ENCODE measurements at places on chromosomes 1 and 21.
A peak's percentile ranks its signal among the peaks of the same experiment; 100 is the strongest.

DNA sequence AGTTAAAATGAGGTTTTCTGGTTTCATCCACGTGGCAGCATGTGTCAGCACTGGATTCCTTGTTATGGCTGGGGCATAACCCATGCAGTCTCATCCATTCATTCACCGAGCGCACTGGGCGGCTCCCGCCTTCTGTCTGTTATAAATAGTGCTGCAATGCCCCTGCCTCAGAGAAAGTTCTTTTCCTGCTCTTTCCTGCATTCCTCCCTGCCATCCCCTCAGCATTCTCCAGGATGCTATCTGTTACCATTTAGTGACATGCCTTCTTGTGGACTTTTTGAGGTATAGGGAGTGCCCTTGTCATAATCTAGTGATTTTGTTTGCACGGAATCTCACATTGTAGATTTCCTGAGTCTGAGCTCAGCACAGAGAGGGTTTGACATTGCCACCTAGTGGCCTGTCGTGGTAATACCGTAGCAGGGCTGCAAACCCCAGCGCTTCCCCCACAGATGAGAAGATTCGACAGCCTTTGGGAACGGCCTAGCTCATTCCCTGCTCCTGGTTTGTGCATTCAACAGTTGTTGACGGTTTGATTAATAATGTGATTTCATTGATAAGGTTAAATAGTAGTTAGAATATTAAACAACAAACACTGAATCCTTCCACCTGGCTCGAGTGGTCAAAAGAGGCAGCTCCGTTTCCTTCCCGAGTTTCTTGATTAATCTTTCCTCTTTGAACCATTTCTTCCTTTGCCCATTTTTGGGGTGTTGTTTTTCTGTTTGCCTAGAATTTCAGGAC lies 46.3 kb downstream of the UMODL1 start:
- peak; percentile 82 for DNase-seq

DNA sequence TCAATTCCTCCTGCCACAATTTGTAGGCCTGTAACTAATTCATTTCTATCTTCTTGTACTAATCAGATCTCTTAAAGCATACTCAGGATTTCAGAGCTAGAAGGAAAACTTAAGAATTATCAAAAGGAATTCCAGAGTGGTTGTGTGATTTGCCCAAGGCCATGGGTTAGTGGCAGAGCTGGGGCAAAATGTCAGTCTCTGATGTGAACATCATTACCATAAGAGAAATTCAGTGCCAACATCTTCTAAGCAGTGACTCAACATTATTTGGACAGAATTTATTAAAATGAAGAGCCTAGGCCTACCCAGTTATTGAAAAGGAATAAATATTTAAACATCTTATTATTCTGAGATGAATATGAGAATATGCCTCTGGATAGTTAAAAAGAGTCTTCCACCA lies 14.5 kb downstream of the ST6GALNAC5 start:
- no peak for DNase-seq

- DNase-seq = no peak
Measured at GRCh38 chr1:5994713-5995621, 2.7 kb upstream of the NPHP4 start.

DNA sequence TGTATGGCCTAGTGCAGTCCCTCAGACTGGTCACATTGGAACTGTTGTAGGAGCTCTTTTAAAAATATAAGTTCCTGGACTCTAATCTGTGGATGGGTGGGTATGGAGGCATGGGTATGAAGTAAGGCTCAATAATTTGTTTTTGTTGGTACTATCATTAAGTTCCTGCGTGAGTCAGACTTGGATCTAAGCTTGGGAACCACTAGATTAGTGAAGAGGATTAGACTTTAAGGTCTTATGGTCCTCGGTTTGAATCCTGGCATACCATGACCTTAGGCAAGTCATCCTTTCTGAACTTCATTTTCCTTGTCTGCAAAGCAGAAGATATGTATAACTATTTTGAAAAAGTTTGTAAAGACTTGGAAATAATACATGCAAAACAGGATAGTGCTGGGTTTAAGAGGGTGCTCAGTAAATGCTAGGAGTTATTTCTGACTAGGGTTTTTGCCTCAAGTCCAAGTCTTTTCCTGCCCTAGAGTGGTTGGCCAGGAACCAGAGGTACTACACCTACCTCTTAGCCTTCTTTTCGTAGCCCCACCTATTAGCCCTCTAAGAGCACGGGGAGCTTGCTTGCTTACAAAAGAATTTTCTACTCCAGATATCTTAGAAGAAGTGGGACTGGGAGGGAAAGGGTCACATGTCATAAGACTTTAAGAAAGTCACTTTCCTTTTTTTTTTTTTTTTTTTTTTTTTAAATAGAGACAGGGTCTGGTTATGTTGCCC lies 38.6 kb upstream of the METTL18 start:
- DNase-seq = no peak

GRCh38 chr1:226457307-226457712 lies 49.4 kb upstream of the PARP1 start:
- peak; percentile 13 for DNase-seq

DNA sequence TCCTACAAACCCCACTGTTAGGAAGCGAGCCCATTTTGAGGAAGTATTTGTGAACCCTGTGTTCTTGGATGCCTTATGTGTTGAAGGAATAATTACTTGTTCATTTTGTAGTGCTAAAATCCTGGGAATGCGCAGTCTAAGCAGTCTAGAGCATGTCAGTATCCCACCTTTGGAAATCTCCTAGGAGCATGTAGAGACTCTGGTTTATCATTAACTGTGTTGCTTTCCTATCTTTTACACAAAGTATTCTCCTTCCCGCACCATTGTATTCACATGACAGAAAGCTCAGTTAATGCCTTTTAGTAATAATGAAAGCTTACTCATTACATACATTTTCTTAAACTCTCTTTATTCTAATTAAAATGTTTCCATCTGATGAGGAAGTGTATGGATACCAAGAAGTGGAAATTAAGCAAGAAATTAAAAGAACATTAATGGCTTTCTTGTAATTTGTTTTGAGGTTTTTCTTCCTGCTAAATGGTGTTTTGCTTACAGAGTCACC lies 99.4 kb downstream of the CAMTA1 start:
- no peak for DNase-seq

GRCh38 chr1:52707927-52708655 lies 9.9 kb upstream of the COA7 start:
- peak; percentile 91 for DNase-seq

DNA sequence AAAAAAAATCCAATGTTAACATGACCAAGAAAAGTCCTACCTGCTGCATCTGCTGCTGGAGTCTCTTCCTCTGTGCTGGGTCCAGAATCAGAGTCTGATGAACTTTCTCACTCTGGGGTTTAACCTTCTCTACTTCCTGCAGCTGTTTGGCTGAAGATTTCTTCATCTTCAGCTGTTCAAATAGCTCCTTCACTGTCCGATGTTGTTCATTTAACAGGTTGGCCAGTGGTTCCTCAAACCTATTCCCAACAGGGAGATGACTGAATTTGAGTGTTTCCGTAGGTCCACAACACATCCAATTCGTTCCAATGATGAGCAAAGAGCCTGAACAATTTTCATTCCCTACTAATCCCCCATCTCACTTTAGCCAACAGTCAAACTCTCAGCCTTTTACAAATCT lies 79.4 kb downstream of the GON4L start:
- DNase-seq = no peak

GRCh38 chr1:228063251-228064191 lies 19.0 kb upstream of the ARF1 start:
- DNase-seq = no peak

- no peak for DNase-seq
Measured at GRCh38 chr1:185694081-185694480, 40.1 kb upstream of the HMCN1 start.

GRCh38 chr1:31753707-31754349 lies 10.3 kb downstream of the ADGRB2 start:
- peak; percentile 29 for DNase-seq

GRCh38 chr1:46248122-46248920 lies 758 bp downstream of the RAD54L start:
- no peak for DNase-seq

GRCh38 chr1:244583358-244583982 lies 69.5 kb upstream of the DESI2 start:
- DNase-seq = no peak

DNA sequence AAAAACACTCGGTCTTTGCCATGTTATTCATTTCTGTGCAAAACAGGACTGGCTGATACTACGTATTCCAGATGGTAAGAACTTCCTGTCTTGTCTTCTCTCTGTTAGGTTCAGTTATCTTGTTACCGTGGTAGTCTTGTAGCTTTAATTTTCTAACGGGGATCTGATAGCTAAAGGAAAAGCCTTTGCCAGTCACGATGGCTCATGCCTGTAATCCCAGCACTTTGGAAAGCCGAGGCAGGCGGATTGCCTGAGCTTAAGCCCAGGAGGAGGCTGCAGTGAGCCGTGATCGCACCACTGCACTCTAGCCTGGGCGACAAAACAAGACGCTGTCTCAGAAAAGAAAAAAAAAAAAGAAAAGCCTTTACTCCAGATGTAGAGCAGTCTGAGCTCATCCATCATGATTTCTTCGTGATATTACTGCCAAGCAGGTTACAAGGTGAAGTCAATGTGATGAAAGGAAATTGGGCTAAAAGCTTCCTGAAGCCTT lies 11.1 kb upstream of the MSTO1 start:
- peak; percentile 53 for DNase-seq

- DNase-seq = no peak
Measured at GRCh38 chr1:94044290-94044790, 76.6 kb downstream of the ABCA4 start.

Measured in fibroblast of pulmonary artery (primary cell).